Upper lobe of right lung (tissue), 1 donor: ENCODE measurements at places on chromosomes 2 and 18. TPM values are rescaled to one million over a fixed set of nuclear protein-coding genes. Genes with fewer than 3 reads are reported as not detected.

CCNYL1 gene
- total RNA-seq: 25.7 TPM

FBXO48 gene
- 1.8 TPM for total RNA-seq

UGT1A4 gene
- total RNA-seq: not detected

RAX gene
- total RNA-seq: not detected

DNA sequence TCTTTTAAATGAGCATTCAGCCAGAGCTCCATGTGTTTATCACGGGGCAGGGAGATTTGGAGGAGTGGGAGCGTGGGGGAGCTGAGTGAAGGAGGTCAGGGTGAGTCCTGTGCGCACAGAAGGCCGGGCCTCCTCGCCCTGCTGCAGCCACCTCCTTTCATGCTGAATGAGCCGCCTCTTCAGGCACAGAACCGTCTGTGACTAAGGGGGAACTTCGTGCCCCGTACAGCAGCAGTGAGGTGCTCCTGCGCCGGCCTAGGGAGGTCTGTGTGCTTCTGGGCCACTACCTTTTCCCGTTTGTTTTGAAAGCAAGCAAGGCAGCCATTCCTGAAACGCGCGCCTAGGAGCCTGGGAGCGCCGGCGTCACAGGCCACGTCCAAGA lies 27.1 kb upstream of the ZNF516 start:
- no peak overlapping the region for H3K27ac ChIP-seq
- no peaks in the 10 kb centered on the region for H3K4me1 ChIP-seq
- DNase-seq: no peak

- no peak overlapping the region for H3K4me3 ChIP-seq
- no peak for DNase-seq
- no peaks in the 10 kb centered on the region for H3K4me1 ChIP-seq
- peaks cover 9% of the 10 kb centered on the region for H3K27me3 ChIP-seq
- H3K36me3 ChIP-seq: no peaks in the 10 kb centered on the region
Measured at GRCh38 chr18:78994977-78995582, 15.5 kb downstream of the SALL3 start.

DNA sequence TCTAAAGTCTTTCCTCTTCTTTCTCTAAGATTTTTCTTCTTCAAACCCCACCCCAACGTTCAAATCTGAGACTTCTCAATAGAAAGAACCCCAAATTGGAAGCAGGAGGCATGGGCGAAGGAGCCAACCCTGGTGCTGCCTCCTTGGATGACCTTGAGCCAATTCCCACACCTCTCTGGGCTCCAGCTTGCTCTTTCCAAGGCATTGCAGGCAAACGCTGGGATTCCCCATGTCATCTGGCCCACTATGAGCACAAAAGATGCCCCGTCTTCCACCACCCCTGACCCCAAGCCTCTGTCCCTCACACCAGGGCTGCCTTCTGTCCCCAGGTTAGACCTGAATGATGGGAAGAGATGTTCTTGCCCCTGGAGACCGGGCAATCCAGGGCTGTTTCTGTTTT lies 57.0 kb downstream of the TTC32 start:
- H3K36me3 ChIP-seq: no peaks in the 10 kb centered on the region
- H3K4me1 ChIP-seq: no peaks in the 10 kb centered on the region
- H3K27me3 ChIP-seq: no peaks in the 10 kb centered on the region
- no peak overlapping the region for H3K27ac ChIP-seq
- no peak for DNase-seq

GRCh38 chr18:71743634-71744033 lies 800.5 kb downstream of the CBLN2 start:
- H3K36me3 ChIP-seq: no peaks in the 10 kb centered on the region
- no peak overlapping the region for H3K4me3 ChIP-seq
- H3K27ac ChIP-seq: no peak overlapping the region
- no peaks in the 10 kb centered on the region for H3K4me1 ChIP-seq
- no peak for DNase-seq
- H3K27me3 ChIP-seq: no peaks in the 10 kb centered on the region

GRCh38 chr2:241609859-241610793 lies 26.8 kb downstream of the THAP4 start:
- peak overlapping the region; percentile 63 for H3K4me3 ChIP-seq
- peaks cover 13% of the 10 kb centered on the region for H3K36me3 ChIP-seq
- peak overlapping the region; percentile 80 for H3K27ac ChIP-seq
- peaks cover 15% of the 10 kb centered on the region for H3K4me1 ChIP-seq

GRCh38 chr18:75805265-75805664 lies 377.8 kb upstream of the SMIM21 start:
- H3K27ac ChIP-seq: no peak overlapping the region
- DNase-seq: no peak
- no peaks in the 10 kb centered on the region for H3K4me1 ChIP-seq
- no peaks in the 10 kb centered on the region for H3K36me3 ChIP-seq
- no peak overlapping the region for H3K4me3 ChIP-seq

GRCh38 chr2:121662656-121663055 lies 13.4 kb upstream of the CLASP1 start:
- H3K27ac ChIP-seq: no peak overlapping the region
- no peaks in the 10 kb centered on the region for H3K36me3 ChIP-seq
- H3K4me1 ChIP-seq: no peaks in the 10 kb centered on the region
- H3K27me3 ChIP-seq: no peaks in the 10 kb centered on the region
- no peak for DNase-seq
- no peak overlapping the region for H3K4me3 ChIP-seq

DNA sequence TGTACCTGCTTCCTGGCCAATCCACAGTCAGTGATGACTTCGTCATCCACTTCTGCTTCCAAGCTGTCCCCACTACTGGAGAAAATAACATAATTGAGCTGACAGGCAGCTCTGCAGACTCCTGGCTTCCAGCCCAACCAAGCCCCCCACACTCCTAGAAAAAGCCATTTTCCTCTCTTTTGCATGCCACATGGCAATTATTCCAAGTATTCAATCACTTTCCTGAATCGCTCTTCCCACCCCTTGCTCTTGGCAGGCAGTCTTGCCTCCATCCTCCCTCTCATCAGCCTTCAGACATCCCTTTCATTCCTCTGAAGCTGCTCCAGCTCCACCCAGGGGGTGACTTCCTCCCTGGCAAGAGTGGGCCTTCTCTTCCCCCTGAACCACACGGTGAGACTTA lies 14.3 kb upstream of the ST8SIA5 start:
- DNase-seq: no peak
- H3K27ac ChIP-seq: no peak overlapping the region
- no peaks in the 10 kb centered on the region for H3K4me1 ChIP-seq
- H3K4me3 ChIP-seq: no peak overlapping the region
